Caco-2 (cell line): ENCODE measurements at places on chromosomes 7 and 10. TPM values are rescaled to one million over a fixed set of nuclear protein-coding genes. Genes with fewer than 3 reads are reported as not detected.
A peak's percentile ranks its signal among the peaks of the same experiment; 100 is the strongest.

RALA gene
- 41.7 and 43.5 TPM in 2 replicates for total RNA-seq

DNA sequence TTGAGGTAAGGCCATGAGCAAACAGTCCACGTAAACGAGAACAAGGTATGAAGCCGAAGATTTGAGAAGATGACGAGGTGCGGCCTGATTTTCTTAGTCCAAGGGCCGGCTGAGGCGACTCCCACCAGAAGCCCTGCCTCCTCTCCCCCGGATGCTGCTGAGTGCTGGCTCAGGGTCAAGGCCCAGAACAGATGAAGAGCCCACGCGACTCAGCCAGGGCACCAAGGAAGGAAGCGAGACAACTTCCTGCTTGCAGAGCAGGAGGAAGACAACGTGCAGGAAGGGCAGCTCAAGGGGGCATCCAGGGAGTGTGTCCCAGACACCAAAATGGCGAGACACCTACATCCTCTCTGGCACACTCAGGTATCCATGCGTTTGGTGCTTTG lies 99.5 kb downstream of the CYTH3 start:
- no peak overlapping the region for H3K4me3 ChIP-seq
- DNase-seq, result no peak
- H3K4me1 ChIP-seq, result no peaks in the 10 kb centered on the region
- H3K27me3 ChIP-seq, result no peaks in the 10 kb centered on the region

GRCh38 chr10:93697207-93697606 lies 5.2 kb downstream of the FRA10AC1 start:
- peaks cover 4% of the 10 kb centered on the region; the same call in 1 of the 2 replicates for H3K4me1 ChIP-seq
- H3K27ac ChIP-seq, result no peak overlapping the region
- no peak overlapping the region for H3K4me3 ChIP-seq
- DNase-seq, result no peak
- no peaks in the 10 kb centered on the region for H3K27me3 ChIP-seq

GRCh38 chr10:116608686-116609594 lies 11.8 kb upstream of the PNLIPRP2 start:
- DNase-seq, result no peak
- peaks cover 4% of the 10 kb centered on the region; the same call in 1 of the 2 replicates for H3K4me1 ChIP-seq
- peak overlapping the region; percentile 53 for H3K27ac ChIP-seq

DNA sequence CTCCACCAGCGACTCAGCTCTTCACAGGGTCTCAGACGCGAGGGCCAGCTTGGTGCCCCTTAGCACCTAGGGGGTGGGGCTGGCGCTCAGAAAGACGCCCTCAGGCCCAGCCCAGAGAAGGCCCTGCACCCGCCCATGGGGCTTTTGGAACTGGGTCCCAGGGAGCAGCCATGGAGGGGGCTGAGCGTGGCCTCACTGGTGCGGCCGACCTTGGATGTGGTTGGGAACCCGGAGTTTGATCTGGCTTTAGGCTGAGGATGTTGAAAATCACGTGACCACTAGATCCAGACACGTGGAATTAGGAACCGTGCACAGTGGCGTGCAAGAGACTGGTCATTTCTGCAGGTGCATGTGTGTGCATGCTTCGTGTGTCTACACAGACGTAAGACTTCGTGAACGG lies 185.4 kb downstream of the DNAJB6 start:
- H3K4me3 ChIP-seq, result no peak overlapping the region
- no peaks in the 10 kb centered on the region for H3K27me3 ChIP-seq
- H3K36me3 ChIP-seq, result no peaks in the 10 kb centered on the region
- peak; percentile 13 for DNase-seq
- H3K4me1 ChIP-seq, result no peaks in the 10 kb centered on the region

- no peaks in the 10 kb centered on the region for H3K27me3 ChIP-seq
- DNase-seq, result no peak
- H3K27ac ChIP-seq, result no peak overlapping the region
- no peaks in the 10 kb centered on the region for H3K4me1 ChIP-seq
Measured at GRCh38 chr10:34908481-34908880, 93.4 kb upstream of the PARD3 start.

GRCh38 chr7:55970978-55971377 lies 6.6 kb downstream of the NIPSNAP2 start:
- H3K36me3 ChIP-seq, result peaks cover 1% of the 10 kb centered on the region
- H3K4me1 ChIP-seq, result no peaks in the 10 kb centered on the region
- no peak overlapping the region for H3K4me3 ChIP-seq
- no peaks in the 10 kb centered on the region for H3K27me3 ChIP-seq
- DNase-seq, result no peak

DNA sequence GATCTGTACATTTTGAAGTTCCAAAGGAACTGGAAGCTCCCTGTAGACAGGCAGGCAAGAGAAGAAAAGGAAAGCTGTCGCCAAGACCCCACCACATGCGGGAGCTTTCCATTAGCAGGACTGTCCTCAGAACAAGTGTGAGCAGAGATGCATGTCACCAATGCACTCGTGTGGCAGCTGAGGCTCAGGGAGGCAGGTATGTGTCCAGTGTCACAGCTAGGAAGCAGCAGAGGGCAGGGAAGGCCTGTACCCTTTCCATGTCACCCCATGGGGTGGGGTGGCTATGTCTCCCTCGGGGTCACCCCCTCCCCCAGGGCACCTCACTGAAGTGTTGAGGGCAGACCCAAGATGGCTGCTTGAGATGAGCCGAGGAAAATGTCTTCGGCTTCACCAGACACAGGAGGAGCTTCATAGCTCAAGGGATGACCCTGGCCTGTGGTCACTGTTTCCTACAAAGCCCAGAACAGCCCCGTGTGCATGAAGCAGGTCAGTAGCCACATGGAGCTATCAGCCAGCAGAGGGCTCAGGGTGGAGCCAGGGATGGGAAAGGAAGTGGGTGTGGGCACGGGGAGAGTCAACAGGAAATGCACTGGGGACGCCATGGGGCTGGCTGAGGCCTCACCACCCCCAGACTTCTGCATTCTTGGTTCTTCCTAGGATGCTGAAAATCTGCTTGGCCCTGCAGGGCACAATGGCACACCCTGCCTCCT lies 96.6 kb downstream of the FAM53B start:
- peak; percentile 12 for DNase-seq
- no peaks in the 10 kb centered on the region for H3K36me3 ChIP-seq
- H3K27ac ChIP-seq, result no peak overlapping the region
- H3K27me3 ChIP-seq, result no peaks in the 10 kb centered on the region
- H3K4me3 ChIP-seq, result no peak overlapping the region

GRCh38 chr7:92778972-92779371 lies 57.4 kb downstream of the CDK6 start:
- H3K27me3 ChIP-seq, result no peaks in the 10 kb centered on the region
- no peaks in the 10 kb centered on the region for H3K36me3 ChIP-seq
- H3K4me3 ChIP-seq, result no peak overlapping the region
- H3K4me1 ChIP-seq, result peaks cover 20% of the 10 kb centered on the region
- no peak overlapping the region for H3K27ac ChIP-seq

GRCh38 chr10:121947343-121948330 lies 19.8 kb upstream of the ATE1 start:
- H3K4me3 ChIP-seq, result no peak overlapping the region
- DNase-seq, result no peak
- H3K27me3 ChIP-seq, result no peaks in the 10 kb centered on the region
- H3K36me3 ChIP-seq, result no peaks in the 10 kb centered on the region
- no peak overlapping the region for H3K27ac ChIP-seq

DNA sequence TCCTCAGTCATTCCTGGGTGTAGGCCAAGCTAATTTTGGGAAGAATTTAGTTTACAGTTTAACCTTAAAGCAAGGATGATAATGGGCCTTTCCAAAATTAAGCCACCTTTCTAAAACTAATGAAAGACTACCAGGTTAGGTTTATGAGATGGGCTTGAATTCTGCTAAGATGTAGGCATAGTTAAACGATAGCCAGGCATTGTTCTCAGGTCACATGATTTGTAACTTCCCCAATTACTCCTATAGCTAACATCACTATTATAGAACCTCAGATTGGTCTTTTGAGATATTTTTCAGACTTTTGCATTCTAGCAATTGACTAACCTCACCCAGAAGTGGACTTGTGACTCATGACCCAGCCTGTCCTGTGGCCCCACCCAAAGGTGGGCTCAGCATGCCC lies 7.0 kb upstream of the NUB1 start:
- no peaks in the 10 kb centered on the region; the same call in 1 of the 2 replicates for H3K27me3 ChIP-seq
- H3K27ac ChIP-seq, result no peak overlapping the region
- DNase-seq, result no peak
- no peak overlapping the region for H3K4me3 ChIP-seq

DNA sequence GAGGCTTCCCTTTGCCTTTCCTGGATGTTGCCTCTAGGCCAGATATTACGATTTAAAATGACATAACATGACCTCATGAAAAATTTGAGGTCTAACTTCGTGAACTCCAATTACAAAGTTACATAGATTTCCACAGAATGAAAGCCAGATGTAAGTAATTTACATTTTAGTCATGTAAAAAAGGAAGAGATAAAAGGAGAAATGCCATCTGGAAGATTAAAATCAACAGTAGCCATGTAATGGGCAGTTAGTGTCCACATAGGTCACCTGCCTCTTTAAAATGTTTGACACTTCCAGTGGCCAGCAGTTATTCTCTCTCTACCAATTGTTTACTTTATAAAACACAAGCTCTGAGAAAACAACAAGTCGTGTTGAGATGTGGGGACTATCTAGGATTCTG lies 4.1 kb upstream of the VSTM2A start:
- H3K4me3 ChIP-seq, result no peak overlapping the region
- no peaks in the 10 kb centered on the region for H3K36me3 ChIP-seq

OR2A12 gene
- total RNA-seq, result not detected in 2 replicates

DNA sequence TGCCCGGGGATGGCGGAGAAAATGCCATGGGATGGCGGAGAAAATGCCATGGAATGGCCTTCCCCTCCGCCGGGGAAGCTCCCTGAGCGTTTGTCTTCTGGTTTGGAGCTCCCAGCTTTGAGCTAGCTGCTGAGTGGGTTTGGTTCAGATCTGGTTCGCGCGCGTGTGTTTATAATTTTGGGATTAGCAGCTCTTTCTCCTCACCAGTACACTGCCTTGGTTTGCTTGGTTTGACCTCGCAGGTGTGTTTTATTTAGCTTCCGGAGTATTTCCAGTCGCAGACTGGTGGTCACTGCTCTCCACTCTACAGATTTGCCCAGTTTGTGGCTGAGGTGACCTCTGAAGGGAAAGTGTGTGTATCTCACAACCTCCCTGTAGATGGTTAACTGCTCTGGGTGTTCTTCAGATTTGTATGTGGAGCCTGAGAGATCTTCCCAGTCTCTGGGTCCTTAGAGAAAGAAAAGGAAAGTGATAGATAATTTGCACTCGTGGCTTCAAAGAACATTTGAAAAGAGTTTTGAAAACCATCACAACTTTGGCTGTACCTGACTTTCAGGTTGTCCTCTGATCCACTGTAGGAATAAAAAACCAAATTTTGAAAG lies 597 bp downstream of the ZNF277 start:
- peaks cover 14% of the 10 kb centered on the region for H3K4me1 ChIP-seq
- H3K27me3 ChIP-seq, result no peaks in the 10 kb centered on the region
- DNase-seq, result peak; percentile 16
- H3K4me3 ChIP-seq, result peak overlapping the region; percentile 50
- peak overlapping the region; percentile 93 for H3K27ac ChIP-seq
- no peaks in the 10 kb centered on the region for H3K36me3 ChIP-seq

DNA sequence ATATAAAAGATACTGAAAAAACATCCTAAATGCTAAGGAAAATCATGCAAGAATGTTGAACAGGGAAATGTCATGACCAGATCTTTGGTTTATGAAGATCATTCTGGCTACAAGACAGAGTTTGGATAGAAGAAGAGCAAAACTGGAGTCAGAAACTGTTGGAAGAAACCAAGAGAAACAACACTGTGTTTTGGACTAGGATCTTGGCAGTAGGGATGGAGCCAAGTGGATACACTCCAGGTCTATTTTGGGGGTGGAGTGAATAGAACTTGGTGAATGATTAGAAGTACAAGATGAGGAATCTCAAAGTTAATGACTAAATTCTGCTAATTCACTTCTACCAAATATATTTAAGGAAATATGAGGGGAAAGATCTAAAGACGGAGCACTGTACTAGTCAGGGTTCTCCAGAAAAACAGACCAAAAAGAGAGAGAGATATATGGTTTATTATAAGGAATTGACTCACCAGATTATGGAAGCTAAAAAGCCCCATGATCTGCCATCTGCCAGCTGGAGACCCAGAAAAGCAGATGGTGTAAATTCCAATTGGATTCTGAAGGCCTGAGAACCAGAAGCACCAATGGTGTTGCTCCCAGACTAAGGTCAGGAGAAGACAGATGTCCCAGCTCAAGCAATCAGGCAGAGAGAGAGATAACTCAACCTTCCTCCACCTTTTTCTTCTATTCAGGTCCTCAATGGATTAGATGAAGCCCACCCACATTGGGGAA lies 254.9 kb downstream of the TRIL start:
- no peaks in the 10 kb centered on the region for H3K27me3 ChIP-seq
- H3K4me3 ChIP-seq, result no peak overlapping the region
- H3K27ac ChIP-seq, result no peak overlapping the region
- H3K4me1 ChIP-seq, result no peaks in the 10 kb centered on the region
- H3K36me3 ChIP-seq, result no peaks in the 10 kb centered on the region
- DNase-seq, result no peak

ZNF316 gene
- total RNA-seq, result 34.1 and 34.3 TPM in 2 replicates

- H3K4me1 ChIP-seq, result no peaks in the 10 kb centered on the region
- no peak overlapping the region for H3K27ac ChIP-seq
- peak; percentile 66 for DNase-seq
- no peak overlapping the region for H3K4me3 ChIP-seq
- H3K36me3 ChIP-seq, result no peaks in the 10 kb centered on the region
Measured at GRCh38 chr10:101297901-101298486, 56.0 kb upstream of the BTRC start.

DNA sequence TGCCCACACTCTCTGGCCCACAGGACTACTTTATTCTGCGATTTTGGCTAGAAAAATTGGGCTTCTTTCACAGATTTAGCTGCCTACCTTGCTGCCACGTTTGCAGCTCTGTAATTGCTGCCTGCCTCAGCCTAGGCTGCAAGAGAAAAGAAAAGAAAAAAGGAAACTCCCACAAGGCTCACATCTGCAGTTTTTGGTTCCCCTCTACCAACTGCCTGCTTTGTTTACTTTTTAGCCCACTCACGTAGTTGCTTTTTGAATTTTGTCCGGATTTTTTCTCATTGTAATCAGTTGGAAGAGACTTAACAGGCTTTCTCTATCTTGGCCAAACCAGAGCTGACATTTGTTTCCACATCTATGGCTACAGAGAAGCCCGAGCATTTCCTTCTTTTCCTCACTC lies 24.3 kb downstream of the SUN3 start:
- no peak for DNase-seq
- no peaks in the 10 kb centered on the region for H3K27me3 ChIP-seq
- no peaks in the 10 kb centered on the region for H3K4me1 ChIP-seq
- H3K36me3 ChIP-seq, result no peaks in the 10 kb centered on the region

TLX1 gene
- 1.9 and 2.3 TPM in 2 replicates for total RNA-seq

GRCh38 chr10:118827053-118827452 lies 72.3 kb upstream of the CACUL1 start:
- DNase-seq, result peak; percentile 10
- H3K4me1 ChIP-seq, result no peaks in the 10 kb centered on the region
- H3K27ac ChIP-seq, result no peak overlapping the region
- H3K27me3 ChIP-seq, result no peaks in the 10 kb centered on the region; the same call in none of the 2 replicates
- no peak overlapping the region for H3K4me3 ChIP-seq

GRCh38 chr7:115340828-115341227 lies 418.9 kb downstream of the MDFIC start:
- no peaks in the 10 kb centered on the region for H3K36me3 ChIP-seq
- DNase-seq, result no peak
- no peak overlapping the region for H3K27ac ChIP-seq
- no peak overlapping the region for H3K4me3 ChIP-seq
